ENCODE measurements at places on chromosomes 11 and 22. TPM values are rescaled to one million over a fixed set of nuclear protein-coding genes. Genes with fewer than 3 reads are reported as not detected.

KCNK4 gene
- 0.21 TPM for total RNA-seq

SLC22A9 gene
- total RNA-seq, result not detected

OR8G5 gene
- total RNA-seq, result not detected

RCOR2 gene
- 0.64 TPM for total RNA-seq

UBQLN3 gene
- not detected for total RNA-seq

TENM4 gene
- total RNA-seq, result 0.14 TPM

SRPRA gene
- total RNA-seq, result 66.9 TPM

APOBEC3A gene
- not detected for total RNA-seq

GP1BB gene
- total RNA-seq, result 1.2 TPM

SPINDOC gene
- total RNA-seq, result 48.3 TPM

HIKESHI gene
- 34.2 TPM for total RNA-seq

MRGPRD gene
- not detected for total RNA-seq

SCUBE2 gene
- total RNA-seq, result 0.44 TPM

GRAP2 gene
- not detected for total RNA-seq
